ENCODE measurements at places on chromosomes 4 and X. TPM values are rescaled to one million over a fixed set of nuclear protein-coding genes. Genes with fewer than 3 reads are reported as not detected.
A peak's percentile ranks its signal among the peaks of the same experiment; 100 is the strongest.

The HPSE gene
- 5.6 TPM for total RNA-seq

GRCh38 chr4:97317671-97318070, 825.6 kb downstream of the STPG2 start:
- no peak for DNase-seq

GRCh38 chr4:41258783-41259182, 2.1 kb downstream of the UCHL1 start:
- DNase-seq, result no peak

GRCh38 chr4:169652535-169652934, 32.2 kb downstream of the CLCN3 start:
- DNase-seq, result no peak

DNA sequence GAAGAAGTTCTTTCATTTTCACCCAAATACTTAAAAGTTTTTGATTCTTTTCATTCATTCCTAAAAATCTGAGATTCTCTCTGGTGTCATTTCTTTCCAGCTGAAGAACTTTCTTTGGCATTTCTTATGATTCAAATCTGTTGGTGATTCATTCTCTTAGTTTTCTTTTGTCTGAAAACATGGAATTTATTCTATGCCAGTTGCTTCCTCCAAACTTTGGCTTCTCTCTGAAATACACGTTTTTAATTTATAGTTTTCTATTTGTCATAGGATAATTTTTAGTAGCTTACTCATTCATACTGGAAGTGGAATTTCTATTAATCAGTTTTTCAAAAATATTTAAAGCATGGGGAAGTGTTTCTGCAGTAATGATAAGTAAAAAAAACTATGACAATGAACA, 1012.0 kb downstream of the RPA4 start:
- no peak for DNase-seq

DNA sequence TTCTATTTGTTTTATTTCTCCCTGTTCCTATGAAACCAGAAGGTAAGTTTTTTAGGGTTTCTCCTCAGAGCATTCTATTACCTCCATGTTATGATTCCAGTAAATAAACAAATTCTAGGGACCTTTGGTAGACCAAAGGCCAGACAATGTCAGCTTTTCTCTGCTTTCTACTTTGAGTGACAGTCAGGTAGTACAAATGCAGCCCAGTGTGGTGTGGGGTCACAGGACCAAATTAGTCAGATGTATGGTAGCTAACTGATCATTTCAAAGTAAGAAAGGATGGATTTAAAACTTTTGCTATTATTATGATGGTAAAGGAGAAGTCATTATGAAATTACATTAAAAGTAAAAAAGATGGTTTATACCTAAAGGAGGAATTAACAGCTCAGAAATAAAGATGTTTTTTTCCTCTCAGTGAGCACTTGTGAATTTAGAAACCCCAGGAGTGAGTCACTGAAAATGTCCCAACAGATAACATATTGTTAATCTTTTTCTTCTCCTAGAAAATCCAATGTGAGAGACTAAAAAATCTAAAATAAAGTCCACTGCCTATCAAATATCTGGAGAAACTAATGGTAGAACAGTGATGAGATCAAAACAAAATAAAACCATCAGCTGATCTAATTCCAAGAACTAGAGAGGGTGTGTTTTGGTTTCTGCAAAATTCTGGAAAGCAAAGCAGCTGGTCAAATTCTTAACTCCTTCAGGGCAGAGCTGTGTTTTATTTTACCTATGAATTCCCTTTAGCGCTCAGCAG, 16.6 kb upstream of the KLHL2 start:
- no peak for DNase-seq

- no peak for DNase-seq
Observed at GRCh38 chr4:65918872-65919271, 248.6 kb upstream of the EPHA5 start.

GRCh38 chr4:173415885-173416653, 17.2 kb upstream of the SCRG1 start:
- peak; percentile 86 for DNase-seq

Data from upper lobe of right lung (tissue), 1 donor.